ENCODE measurements at places on chromosomes 6 and 20.

DNA sequence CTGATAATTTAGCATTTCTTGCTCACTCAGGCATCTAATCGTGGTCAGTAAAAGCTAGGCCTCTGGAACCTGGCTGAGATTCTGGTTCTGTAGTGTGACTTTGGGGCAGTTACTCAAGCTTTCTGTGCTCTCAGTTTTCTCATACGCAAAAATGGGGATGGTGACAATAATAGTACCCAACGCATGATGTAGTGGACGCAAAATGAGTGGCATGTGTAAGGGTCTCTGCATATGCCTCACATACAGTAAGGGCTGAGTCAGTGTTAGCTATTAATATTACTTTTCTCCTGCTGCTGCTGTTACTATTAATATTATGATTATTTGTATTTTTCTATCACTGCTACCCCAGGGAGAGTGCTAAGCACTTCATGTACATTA lies 686 bp downstream of the GINS1 start:
- DNase-seq = no peak

- DNase-seq = no peak
These were observed 30.3 kb downstream of the SCGN start for GRCh38 chr6:25682324-25682723.

DNA sequence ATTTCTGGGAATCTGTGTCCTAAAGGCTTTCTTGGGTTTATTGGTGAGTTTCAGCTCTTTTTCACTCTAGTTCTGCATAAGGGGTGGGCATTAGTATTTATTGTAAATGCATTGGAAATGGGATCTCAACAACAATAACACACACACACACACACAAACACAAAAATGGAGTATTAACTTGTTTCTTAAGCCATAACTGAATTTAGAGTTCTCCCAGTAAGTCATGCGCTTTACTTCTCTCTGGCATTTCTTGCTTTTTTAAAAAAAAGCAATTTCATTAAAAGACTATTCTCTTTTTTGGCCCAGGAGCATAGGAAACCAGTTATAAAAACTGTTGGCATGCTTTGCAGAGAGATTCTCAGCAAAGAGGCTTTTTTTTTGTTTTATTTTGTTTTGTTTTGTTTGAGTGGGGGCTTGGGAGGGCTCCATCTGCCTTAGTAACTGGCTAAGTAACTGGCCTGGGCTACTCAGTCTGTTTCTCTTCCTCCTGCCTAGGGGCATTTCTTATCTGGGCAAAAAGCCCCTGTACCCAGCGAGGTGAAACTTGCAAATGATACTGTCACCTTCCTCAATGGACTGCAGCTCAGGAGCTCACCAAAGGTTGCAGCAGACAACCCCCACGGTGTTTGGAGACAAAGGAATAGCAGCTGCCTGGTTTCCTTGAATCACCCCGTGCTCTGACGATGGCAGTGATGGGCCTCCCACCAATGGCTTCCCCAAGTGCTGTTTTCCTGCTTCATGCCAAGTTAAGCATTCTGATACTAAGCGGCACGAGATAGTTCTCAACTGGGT lies 128.5 kb downstream of the BCAS1 start:
- DNase-seq = no peak

DNA sequence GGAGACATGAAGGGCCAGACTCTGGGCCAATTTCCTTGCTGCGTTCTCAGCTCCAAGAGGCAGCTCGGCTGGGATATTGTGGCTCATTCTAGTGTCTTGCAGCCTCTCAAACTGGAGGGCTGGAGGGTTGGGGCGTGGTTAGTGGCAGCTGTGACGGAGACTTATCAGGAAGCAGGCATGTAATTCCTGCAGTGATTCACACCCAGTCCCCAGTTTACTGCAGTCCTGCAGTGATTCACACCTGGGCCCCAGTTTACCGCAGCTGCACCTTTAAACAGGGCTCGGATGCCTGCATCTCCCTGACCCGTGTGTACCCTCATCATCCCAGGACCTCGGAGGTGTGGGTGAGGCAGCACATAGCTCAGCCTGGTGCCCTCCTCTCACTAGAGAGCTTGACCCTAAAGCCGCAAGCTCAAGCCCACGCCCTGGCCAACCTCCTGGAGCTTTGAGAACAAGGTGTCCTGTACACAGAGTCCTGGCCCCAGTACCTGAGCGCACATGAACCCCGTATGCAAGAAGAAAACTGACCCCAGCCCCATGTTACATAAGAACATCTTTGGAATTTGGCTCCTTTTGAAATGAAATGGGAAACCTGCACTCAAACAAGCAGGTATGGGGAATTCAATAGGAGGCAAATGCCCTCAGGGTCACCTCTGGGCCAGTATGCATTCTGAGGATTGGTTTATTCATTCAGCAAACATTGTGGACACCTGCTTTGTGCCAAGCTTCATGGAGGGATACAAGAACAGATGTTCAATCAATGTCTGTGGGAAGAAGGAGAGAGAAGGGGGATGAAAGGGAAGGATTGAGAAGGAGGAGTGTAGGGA lies 55.3 kb upstream of the FAM83D start:
- DNase-seq = no peak

GRCh38 chr20:33914919-33915318 lies 78.8 kb upstream of the RALY start:
- no peak for DNase-seq

GRCh38 chr6:21537637-21538036 lies 55.9 kb upstream of the SOX4 start:
- DNase-seq = no peak

- no peak for DNase-seq
These were observed 97.7 kb upstream of the SGK1 start for GRCh38 chr6:134415656-134416055.

GRCh38 chr20:25296094-25297093 lies 48.5 kb downstream of the PYGB start:
- no peak for DNase-seq

GRCh38 chr6:24225838-24226237 lies 99.8 kb downstream of the NRSN1 start:
- DNase-seq = no peak

DNA sequence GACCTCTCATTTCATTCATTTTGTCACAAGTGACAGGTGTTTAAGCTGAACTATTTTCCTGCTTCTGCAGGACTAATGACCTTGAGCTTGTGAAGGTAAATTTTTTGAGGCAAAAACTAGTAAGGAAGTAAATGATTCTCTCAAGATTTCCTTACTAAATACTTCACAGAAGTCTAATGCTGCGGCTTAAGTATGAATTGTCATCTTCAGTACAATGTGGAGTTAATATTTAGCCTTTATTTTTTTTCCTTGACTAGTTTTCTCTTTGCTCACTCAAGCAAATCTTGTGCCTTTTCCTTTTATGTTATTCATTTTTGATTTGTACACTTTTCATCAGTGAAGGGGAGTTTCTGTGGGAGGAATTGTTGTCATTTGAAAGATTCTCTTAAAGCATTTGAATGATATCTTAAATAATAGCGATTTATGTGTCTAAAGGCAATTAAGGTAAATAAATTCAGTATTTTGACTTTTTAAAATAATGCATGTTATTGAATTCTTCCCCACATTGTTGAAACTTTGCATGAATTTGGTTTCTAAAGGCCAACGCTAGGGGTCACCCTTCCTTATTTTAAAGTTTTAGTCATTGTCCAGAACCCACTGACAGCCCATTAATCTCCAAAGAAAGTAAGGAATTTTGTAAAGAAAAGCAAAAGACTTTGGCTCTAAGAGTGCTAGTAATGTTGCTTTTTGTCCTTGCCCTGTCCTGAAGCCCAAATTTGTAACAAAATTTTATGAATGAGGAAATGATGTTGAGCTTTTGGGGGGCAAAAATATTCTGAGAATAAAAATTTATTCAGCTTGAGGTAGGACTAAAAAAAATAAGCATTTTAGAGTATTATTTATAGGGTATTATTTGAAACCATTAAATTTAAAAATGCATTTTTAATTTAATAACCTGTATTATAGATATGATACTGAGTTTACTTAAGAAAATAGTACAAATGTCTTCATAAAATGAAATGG lies 157.4 kb upstream of the LAMA2 start:
- DNase-seq = no peak

GRCh38 chr6:97222903-97223302 lies 60.1 kb downstream of the MMS22L start:
- DNase-seq = no peak

GRCh38 chr6:32940656-32941213 lies at the start of gene HLA-DMB:
Gene HLA-DMB, minus strand, starts transcription at chr6:32941028. Its CDS starts 221 bp downstream, at chr6:32940807.
- no peak for DNase-seq

DNA sequence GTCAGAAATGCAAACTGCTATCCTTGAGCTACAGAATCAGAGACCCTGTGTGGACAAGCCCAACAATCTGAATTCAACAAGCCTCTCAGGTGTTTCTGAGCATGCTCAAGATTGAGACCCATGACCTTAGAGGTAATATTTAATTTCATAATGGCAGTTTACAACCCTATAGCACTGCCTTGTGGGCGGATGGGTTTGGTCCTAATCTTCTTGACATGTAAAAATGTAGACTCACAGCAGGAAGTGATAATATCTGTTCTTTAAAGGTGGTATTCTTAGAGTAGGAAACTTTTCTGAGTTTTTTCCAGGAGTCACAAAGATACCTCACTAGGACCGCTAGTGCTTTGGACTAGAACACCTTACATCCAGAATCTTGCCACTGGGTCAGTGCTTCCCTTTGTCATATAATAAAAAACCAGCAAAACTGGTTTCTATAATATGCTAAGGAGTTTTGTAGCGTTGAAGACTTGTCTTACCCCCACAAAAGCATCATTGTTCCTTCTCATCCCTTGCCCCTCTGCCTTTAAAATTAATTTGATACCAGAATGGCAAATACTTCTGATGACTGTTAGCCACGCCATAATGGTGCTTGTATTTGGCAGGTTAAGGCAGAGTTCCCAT lies 52.6 kb downstream of the E2F3 start:
- no peak for DNase-seq

- DNase-seq = no peak
These were observed 1028.5 kb downstream of the KIF16B start for GRCh38 chr20:15544742-15545141.

DNA sequence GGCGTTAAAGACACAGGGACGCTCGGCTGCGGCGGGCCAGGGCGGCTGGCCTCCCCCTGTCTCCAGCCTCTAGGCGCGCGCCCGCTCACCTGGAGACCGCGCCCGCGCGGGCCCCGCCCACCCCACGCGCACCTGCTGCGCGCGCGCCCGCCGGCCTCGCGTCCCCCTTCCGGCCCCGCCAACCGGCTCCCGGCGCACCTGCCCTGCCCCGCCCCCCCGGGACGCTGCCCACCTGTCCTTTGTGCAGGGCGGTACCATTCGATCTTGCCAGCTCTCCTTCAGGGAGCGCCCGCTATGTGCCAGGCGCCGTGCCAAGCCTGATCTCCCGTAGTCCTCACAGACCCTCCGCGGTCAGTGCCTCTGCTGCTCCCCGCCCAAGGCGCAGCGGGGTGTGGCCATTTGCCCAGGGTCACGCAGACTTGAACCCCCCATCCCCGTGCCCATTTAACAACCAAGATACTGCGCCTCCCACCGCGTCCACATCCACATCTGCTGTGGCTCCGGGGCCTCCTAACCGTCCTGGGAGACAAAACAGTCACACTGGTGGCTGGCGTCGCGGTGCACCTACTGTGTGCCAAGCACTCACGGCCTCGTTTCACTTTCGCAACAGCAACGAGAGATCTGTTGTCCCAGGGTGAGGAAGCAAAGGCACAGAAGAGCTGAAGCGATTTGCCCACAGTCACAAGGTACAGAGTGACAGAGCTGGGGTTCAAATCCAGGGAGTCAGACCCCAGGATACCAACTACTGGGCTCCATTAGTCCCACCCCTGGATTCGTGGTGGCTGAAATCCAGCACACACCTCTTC lies 48.1 kb downstream of the NOL4L start:
- no peak for DNase-seq

DNA sequence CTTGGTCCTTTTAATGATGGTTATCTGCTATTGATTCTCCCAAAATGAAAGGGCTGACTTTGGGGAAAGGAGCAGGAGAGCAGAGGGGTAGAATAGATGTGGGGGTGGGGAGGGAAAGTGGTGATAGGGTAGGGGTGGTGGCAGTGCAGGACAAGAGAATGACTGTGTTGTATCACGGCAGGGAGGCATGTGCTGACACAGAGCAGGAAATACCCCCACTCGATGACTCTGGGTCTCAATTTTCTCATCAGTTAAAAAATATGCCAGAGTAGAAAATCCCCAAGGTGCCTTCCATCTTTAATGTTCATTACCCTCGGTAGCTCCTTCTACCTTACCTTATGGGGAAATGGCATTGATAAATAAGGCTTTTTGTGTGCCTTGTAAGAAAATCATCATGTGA lies 79.0 kb upstream of the ATXN1 start:
- no peak for DNase-seq

DNA sequence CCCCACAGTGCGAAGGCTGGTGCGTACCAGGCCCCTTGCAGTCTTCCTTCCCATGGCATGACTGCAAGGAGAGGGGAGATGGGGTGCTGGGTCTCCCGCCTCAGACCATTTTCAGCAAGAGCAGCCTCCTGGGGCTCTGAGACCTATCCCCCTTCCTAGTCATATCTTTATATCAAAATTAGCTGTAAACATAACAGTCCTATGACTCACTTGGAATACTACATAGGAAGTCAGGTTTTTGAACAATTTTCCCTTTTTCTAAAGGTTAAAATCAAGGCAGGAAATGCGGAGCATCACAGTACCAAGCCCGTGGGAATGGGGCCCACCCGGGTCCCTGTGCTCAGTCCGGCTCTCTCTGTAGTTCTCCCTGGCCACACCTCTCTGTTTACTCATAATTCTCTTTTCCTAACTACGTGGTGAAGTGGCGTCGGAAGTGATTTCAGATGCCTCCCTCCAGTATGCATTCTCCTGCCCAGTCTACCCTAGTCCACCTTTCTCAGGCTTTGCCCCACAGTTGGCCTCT lies 109.8 kb upstream of the TMEM170B start:
- DNase-seq = no peak

- no peak for DNase-seq
These were observed 8.3 kb downstream of the TFAP2A start for GRCh38 chr6:10406556-10406955.

DNA sequence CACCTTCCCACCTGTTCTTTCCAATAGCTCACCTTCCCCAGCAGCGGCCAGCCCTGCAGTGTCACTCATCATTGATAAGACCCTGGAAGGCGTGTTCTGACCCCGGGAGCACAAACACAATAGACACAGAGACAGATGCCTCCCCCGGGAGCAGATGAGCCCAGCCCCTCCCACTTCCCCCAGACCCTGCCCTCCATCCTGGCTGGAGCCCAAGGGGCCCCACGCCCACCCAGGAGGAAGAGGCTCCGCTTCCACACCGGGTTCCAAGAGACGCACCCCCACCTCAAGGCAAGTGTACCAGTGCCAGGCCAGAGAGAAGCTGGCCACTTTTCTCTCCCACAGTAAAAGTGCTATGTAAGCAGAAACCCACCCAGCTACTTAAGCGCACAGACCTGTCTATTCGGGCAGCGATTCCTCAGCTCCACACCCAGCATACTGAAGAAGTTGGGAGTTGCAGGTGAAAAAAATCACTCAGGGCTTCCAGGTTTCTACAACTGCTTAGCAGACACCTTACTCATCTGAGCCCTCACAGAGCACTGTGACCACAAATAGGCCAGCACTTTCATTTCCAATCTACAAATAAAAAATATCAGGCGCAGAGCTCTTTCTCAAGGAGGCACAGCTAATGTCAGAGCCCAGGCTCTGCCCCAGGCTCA lies 93.4 kb upstream of the NXT1 start:
- no peak for DNase-seq

DNA sequence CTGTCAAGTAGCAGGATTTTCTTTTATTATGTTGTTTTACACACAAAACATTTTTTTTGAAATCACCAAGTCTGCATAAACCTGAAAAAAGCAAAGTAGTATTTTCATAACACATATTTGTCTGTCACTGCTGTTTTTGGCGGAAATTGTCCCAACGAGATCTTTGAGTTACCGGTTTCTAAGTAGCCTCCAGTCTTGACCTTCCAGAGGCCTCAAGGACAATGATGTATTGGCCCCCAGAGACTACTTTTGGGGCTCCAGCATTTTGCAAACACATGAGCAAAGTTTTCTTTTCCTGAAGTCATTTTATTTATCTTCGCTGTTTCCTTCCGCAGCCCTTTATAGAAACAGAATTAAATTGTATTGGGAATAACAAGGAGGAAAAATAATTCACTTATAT lies 862.6 kb downstream of the KIF16B start:
- no peak for DNase-seq
